ENCODE measurements at places on chromosomes 11 and 22.

DNA sequence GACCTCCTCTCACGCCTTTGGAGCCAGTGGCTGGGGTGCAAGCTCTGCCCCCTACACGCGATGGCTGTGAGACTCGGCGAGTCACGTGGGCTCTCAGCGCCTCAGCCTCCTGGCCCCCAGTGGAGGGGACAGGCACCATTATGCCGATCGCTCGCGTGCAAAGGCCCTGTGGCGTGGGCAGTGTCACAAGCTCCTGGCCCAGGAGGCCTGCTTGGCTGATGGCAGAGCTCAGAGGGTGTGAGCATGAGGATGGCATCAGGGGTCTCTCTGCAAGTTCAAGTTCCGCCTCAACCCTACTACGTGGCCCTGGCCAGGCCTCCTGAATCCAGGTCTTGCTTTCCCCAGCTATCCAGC is 90.8 kb upstream of the KCNQ1OT1 start:
- no peak for DNase-seq

GRCh38 chr22:37569009-37569920 is 9.0 kb downstream of the CDC42EP1 start:
- no peak for DNase-seq

DNA sequence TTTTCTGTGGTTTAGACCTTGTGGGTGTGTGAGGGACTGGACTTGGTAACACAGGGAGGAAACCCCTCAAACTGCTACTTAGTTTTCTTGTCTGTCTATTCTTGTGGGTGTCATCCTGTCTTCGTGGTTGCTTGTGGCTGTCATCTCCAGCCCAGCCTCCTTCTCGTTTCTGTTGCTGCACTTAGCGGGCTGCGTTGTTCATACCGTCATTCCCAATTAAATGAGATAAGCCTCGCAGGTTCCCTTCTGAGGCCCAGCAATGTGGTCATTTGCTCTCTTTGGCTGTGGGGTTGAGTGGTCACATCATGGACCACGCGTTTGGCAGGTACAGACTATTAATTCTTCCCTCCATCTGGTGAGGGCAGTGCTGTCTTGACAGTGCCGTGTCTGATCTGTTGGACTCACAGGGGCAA is 18.8 kb downstream of the PANX1 start:
- DNase-seq: no peak

DNA sequence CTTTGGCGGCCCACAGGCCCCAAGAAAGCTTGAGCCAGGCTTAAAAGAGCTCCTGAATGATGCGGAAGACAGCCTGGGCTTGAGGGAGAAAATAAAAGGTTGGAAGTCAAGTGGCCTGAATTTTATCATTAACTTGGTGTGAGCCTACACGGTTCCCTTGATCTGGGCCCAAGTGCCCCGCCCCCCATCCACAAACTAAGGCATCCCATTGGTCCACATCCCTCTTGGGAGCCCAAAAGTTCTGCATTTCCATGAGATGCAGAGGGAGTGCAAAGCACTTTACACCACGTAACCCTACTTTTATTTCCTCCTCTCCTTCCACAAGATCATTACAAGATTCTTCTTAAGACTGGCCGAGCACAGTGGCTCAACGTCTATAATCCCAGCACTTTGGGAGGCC is 22.2 kb downstream of the LARGE1 start:
- DNase-seq: no peak

DNA sequence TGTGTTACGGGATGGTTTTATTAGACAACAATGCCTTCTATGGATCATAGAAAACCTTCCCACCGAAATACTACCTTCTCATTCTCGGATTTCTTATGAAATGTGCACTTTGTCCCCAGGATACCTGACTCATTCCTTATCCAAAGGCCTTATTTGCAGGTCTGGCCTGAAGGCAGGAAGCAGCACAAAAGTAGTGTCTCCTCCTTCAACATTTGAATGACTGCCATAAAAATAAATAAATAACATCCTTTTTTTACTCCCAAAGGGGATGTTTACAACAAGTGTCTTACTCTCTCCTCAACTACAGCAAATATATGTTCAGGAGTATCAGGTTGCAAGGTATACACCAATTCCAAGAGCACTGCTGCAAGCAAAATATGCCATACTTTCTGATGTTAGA is 41.6 kb upstream of the PAK1 start:
- DNase-seq: no peak

DNA sequence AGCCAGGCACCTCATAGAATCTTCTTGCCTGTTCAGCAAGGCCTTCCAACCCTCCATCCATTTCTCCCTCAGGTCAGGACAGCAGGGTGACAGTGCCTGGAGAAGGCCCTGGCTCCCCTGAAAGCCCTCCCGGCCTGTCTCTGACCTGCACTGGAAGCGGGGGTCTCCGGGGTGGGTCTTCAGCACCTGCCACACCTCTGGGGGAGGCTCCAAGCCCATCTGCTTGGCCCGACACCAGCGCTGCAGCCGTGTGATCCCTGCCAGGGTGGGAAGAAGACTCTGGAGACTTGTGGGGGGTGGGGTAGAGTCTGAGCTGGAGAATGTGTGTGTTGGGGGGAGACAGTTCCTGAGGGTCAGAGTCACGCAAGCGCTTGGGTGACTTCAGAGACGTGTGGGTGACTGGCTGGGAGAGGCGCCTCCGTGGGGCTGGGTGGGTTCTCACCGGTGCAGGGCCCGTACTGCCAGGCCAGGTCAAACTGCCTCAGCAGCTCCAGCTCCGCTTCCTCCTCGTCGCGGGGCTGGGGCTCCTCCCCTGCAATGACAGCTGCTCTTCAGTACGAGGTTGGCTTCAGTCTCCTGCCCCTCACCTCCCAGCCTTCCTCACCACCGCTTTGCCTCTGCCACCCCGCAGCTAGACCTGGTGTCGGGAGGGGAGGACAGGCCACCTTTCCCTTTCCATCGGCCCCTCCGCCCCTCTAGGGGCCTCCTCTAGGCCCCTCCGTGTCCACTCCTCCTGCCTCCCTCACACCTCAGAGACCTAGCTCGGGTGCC is 615 bp downstream of the POLD4 start:
- DNase-seq: no peak

GRCh38 chr22:47495110-47495509 is 732.7 kb downstream of the TBC1D22A start:
- DNase-seq: no peak

- no peak for DNase-seq
These were observed 935.3 kb downstream of the DLG2 start for GRCh38 chr11:84691830-84692229.

- no peak for DNase-seq
These were observed 626 bp upstream of the TBX10 start for GRCh38 chr11:67640021-67640757.

DNA sequence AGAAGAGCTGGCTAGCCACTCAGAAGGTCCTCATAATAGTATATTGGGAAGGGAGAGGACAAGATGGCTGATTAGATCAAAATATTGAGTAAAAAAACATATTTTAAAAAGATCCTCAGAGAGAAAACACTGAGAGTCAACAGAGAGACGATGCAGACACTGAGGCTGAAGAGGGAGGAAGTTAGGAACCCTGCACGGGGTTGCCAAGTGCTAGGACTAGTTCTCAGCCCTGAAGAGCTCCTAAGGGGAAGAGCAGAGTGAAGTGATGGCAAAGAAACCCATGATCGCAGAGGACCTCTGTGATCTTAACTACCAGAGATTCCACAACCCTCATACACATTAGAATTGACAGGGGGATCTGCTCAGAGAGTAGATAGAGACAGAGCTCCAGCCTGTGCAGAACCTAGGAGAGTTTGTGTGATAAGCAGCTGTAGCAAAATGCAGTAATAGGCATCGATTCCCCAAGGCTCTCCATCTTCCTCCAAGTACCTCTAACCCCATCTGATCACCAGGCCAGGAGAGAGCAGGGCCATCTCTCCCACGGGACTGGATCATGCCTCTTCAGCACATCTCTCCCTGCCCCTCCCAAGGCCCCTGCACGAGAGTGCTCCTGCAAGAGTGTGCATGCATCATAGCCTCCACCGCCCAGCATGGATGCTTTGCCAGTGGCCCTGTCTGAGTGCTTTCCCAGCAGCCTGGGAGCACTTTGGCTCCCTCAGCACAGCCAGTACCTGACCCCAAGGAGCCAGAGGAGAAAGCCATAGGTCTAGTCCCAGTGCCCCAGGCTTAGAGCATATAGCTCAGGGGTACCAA is 41.2 kb upstream of the ARL14EP start:
- DNase-seq: no peak

- DNase-seq: no peak
These were observed 126.7 kb downstream of the CTTN start for GRCh38 chr11:70525006-70525405.

DNA sequence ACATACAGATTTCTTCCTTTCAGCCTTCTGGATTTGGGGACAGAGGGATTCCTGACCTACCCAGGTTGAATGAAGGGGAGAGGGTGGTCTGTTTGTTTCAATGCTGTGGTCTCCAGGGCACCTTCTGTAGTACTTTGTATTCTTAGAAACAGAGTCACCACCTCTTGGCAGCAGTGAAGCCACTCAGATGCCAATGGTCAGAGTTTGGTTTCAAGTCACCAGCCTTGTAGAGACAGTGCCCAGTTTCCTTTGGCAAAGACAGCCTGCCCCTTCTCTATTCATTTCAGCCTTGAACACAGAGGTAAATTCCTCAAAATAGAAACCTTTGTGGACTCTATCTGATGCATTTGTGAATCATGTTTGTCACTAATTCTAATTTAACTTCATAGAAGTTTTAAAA is 111.7 kb upstream of the RASSF10 start:
- no peak for DNase-seq

GRCh38 chr11:86335131-86335767 is 33.2 kb downstream of the HIKESHI start:
- no peak for DNase-seq

DNA sequence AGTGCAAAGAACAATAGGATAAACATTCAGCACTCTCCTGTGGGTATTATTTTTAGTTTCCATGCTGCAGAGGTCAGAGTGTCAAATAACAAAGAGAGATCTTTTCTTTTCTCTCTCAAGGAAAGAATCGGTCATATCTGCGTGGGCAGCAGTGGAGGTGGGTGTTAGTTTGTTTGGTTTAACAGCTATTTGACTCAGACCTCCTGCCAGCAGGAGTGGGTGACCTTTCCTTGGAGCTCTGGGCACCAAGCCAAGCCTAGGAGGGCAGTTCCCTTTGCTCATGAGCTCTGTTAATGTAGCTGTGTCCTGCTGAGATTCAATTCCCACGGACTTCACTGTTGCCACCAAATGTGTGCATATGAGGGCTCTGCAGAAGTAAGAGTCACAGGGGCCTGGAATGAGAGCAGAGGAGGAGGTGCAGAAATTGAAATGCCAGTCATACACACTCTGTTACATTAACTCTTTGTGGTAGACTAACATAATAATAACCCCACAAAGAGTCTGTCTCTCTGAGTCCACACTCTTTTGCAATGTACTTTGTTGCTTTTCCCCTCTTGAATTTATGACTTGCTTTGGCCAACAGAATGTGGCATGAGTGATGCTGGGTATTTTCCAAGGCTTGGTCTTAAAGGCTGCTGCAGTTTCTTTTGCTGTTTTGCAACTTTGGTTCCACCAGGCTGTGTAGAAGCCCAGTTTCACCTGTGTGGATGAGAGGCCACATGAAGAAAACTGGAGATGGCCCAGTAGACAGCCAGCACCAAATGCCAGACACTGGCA is 76.0 kb upstream of the GRK3 start:
- peak; percentile 60 for DNase-seq

DNA sequence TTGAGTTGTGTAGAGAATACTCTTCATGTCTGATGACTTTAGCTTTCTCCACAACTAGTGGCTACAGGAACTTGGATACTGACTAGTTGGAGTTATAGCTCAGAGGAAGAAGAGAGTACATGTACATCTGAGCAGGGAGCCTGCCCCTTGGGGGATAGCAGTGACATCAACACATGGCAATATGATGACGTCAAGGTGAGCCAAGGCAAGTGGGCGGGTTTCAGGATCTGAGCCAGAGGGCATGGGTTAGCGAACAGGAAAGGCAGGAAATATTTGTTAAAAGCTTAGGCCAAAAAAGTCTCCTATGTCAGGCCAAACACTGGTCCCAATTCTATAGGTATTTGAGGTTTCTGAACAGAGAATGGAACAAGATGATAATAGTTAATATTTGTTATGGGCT is 42.0 kb upstream of the HORMAD2 start:
- no peak for DNase-seq

GRCh38 chr11:112229746-112230433 is 3.7 kb downstream of the PTS start:
- DNase-seq: peak; percentile 88

GRCh38 chr11:25899617-25900160 is 432.2 kb upstream of the ANO3 start:
- no peak for DNase-seq

- DNase-seq: no peak
These were observed 46.2 kb upstream of the YWHAH start for GRCh38 chr22:31897842-31898805.

GRCh38 chr22:26554956-26555355 is 35.0 kb downstream of the TPST2 start:
- DNase-seq: no peak

- DNase-seq: no peak
These were observed 603.4 kb downstream of the BRD1 start for GRCh38 chr22:49224243-49224642.

DNA sequence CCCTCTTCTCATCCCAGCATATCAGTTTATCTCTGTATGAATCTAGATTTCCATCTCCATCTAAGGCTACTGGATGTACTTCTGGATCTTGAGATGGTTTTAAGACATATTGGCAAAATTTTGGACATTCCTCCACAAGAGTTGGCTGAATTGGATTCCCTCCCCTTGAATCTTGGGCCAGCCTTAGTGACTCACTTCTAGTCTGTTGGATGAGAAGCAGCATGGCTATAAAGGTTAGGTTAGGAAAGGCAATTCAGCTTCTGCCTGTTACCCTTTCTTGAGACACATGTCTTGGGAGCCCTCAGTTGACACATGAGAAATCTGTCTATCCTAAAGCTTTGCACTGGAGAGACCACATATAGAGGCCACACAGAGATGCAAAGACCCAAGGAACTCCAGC is 73.0 kb upstream of the PGR start:
- DNase-seq: no peak

GRCh38 chr11:113204280-113204679 is 110.1 kb upstream of the TTC12 start:
- no peak for DNase-seq

- peak; percentile 72 for DNase-seq
These were observed 4.8 kb downstream of the BEST1 start for GRCh38 chr11:61954851-61955421.

DNA sequence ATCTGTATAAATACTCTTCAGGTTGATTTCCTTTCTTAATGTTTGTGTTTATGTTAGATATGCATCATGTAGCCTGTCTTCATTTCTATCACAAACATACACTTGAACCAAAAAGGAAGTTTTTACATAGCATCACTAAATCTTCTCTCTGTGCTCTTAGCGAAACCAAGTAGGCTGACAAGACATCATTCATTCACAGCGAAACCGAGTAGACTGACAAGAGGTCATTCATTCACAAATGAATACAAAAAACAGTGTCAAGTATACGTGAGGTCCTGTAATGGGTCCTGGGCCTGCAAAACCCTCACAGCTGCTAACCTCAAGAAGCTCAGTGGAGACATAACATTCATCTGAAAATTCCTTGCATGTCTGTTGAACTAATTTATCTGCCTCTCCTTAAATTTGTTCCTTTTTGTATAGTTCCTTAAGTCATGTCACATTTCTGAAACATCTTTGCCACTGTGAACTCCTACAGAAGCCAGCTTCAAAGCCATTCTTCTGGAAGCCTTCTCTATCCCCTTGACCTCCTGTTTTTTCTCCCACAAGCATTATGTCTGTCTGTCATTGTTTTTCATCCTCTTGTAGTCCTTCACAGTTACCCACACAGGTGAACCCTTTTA is 9.8 kb upstream of the HBE1 start:
- DNase-seq: no peak

Data from AG09309 (cell line).